Psoas muscle (tissue), 8 donors: ENCODE measurements at places on chromosomes 11 and 22. TPM values are rescaled to one million over a fixed set of nuclear protein-coding genes. Genes with fewer than 3 reads are reported as not detected.

GRCh38 chr22:35900483-35901168 lies 128.0 kb downstream of the RBFOX2 start:
- DNase-seq = no peak

GRCh38 chr11:69912161-69912910 lies 93.1 kb upstream of the FGF3 start:
- DNase-seq = peak; percentile 42

GRCh38 chr11:12587333-12587991 lies 86.8 kb upstream of the TEAD1 start:
- no peak for DNase-seq

- no peak for DNase-seq
Measured at GRCh38 chr22:29022101-29022817, 39.4 kb downstream of the C22orf31 start.

GRCh38 chr22:44916281-44917231 lies 93.2 kb downstream of the PHF21B start:
- no peak for DNase-seq

DNA sequence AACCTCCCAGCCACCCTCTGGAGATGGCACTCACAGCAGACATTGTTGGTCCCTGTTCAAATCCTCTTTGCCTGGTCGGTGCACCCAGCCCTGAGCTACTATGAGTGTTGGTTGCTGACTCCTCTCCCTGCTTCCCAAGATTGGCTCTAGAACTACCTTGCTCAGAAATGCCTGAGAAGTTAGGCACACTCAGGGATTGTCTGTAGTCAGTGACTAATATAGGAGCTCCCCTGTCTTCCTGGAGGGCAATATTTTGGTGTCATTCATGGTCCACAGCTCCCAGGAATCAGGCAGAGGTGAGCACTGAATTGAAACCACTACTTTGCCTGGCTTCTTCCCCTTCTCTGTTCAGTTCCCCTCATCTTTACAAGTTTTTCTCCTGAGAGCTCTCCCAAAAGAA lies 325.9 kb downstream of the MIAT start:
- no peak for DNase-seq

- DNase-seq = no peak
Measured at GRCh38 chr11:47443817-47444216, 5.1 kb downstream of the RAPSN start.

DNA sequence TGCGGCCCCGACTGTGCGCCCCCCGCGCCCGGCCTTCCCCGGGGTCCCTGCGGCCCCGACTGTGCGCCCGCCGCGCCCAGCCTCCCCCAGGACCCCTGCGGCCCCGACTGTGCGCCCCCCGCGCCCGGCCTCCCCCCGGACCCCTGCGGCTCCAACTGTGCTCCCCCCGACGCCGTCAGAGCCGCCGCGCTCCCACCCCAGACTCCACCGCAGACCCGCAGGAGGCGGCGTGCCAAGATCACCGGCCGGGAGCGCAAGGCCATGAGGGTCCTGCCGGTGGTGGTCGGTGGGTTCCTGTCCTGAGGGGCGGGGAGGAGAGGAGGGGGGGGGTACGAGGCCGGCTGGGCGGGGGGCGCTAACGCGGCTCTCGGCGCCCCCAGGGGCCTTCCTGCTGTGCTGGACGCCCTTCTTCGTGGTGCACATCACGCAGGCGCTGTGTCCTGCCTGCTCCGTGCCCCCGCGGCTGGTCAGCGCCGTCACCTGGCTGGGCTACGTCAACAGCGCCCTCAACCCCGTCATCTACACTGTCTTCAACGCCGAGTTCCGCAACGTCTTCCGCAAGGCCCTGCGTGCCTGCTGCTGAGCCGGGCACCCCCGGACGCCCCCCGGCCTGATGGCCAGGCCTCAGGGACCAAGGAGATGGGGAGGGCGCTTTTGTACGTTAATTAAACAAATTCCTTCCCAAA lies 3.1 kb downstream of the DRD4 start:
- DNase-seq = no peak

- no peak for DNase-seq
Measured at GRCh38 chr11:105177658-105178057, 38.1 kb upstream of the CARD18 start.

GRCh38 chr22:25658633-25659032 lies 83.4 kb upstream of the MYO18B start:
- DNase-seq = no peak

GRCh38 chr22:48088926-48089536 lies 1326.6 kb downstream of the TBC1D22A start:
- no peak for DNase-seq

GRCh38 chr22:49035818-49036457 lies 791.7 kb downstream of the BRD1 start:
- no peak for DNase-seq

DNA sequence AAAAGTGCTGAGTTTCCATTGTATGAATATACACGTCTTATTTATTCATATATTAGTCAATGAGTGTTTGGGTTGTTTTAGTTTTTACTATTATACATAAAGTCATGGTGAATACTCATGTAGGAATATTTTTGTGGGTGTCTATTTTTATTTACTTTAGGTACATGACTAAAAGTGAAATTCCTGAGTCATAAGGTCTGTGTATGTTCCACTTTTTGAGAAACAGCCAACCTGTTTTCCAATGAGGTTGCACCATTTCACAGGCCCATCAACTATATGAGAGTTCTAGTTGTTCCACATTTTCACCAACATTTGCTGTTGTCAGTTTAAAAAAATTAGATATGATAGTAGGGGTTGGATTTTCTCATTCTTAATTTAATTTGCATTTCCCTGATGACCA lies 6.6 kb upstream of the OR6X1 start:
- DNase-seq = no peak

GRCh38 chr11:16511116-16512114 lies 155.1 kb upstream of the SOX6 start:
- DNase-seq = no peak

DNA sequence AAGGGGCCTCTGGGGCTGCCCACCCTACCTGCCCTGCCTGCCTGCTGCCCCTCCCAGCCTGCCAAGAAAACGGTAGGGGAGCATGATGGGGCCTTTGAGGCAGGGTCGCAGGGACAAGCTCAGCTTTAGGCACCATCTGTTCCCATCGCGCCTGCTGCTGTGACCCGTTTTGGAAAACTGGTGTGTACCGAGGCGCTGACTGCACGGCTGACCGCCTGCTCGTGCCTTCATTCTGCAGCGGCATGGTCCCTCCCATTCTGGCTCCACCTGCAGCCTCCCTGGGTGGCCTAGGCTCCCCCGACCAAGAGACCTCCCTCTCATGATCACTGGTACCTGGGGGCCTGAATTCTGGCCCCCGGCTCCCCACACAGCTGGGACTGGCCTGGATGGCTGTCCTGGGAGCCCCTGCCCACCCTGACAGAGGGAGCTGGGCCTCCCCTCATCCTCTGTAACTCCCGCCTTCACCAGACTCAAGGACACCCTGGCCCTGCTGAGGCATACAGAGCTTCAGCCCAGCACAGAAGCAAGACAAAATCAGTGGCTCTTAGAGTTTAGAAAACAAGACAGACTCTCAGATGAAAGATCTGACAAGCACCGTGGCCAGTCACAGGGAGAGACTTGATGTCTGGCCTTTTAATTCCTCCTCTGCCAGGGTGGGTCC lies 6.5 kb upstream of the MYRF start:
- no peak for DNase-seq

GRCh38 chr11:13324709-13325108 lies 47.1 kb downstream of the BMAL1 start:
- no peak for DNase-seq

DNA sequence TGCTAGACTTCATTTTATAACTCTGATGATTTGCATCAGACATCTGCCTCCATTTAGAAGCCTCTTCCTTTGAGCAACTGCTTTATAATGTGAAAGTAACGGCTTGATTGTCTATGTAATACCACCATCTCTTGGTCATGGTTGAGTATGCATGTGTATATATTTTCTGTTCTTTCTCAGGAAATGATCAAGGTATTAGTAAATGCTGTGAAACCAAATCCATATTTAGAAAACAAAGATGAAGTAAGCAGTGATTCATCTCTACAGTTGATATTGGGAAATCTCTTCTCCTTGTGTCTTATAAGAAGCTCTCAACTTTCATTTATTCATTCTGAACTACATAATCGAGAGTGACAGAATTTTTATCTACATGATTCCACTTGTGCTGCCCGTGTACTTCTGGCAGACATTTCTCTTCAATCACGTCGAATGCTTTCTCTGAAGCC lies 104.6 kb upstream of the ANO3 start:
- DNase-seq = no peak

DNA sequence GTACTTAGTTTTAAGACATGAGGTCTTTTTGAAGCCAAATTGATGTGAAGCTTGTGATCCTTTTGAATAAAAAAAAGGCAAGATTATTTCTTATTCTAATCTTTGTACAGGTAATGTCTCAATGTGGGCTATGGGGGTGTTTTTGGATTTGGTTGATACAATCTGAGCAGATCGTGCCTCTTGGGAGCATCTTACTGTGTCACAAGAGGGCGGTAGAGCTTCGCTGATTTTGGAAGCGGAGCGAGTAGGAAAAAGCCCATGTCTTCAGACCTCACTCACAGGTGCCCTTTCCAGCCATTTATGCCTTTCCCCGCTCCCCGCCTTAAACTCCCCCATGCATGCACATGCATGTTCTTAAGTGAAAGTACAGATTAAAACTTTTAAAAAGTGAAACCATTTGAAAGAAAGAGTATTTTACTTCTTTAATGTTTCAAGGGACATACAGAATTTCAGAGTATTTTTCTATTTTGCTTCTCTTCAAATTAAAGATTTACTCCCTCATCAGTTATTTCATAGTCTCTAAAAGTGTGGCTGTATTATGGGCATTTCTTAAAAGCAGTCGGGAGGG lies 18.8 kb downstream of the DDX25 start:
- no peak for DNase-seq

GRCh38 chr11:122910775-122911174 lies 28.2 kb downstream of the JHY start:
- DNase-seq = no peak

DNA sequence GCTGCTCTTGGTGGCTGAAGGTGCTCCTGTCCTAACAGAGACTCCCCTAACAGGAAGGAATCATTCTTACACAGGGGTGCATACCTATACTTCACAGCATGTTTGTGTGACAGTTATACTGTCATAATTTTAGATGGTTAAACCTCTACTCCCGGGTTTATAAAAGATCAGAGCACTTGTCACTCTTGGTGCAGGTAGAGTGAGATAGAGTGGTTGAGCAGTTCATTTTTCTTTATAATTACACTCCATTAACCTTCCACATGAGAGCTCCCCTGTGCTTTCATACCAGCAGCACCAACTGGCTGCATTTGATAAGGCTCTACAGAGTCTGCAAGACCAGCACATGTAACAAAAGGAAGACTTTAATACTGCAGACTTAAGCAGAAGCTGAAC lies 72.9 kb downstream of the LARGE2 start:
- no peak for DNase-seq

The GSC2 gene
- polyA plus RNA-seq = not detected

The NXPE1 gene
- polyA plus RNA-seq = 0.08 TPM

The RIN1 gene
- polyA plus RNA-seq = 1.2 TPM

The OR4A16 gene
- polyA plus RNA-seq = not detected

The TRIM49B gene
- not detected for polyA plus RNA-seq

The SLC25A45 gene
- polyA plus RNA-seq = 3.7 TPM

The HMOX1 gene
- 167 TPM for polyA plus RNA-seq

The CASTOR1 gene
- 5.1 TPM for polyA plus RNA-seq
